ENCODE measurements at places on chromosomes 11 and 22.

GRCh38 chr11:87263264-87263838, 225.6 kb downstream of the TMEM135 start:
- DNase-seq: no peak

DNA sequence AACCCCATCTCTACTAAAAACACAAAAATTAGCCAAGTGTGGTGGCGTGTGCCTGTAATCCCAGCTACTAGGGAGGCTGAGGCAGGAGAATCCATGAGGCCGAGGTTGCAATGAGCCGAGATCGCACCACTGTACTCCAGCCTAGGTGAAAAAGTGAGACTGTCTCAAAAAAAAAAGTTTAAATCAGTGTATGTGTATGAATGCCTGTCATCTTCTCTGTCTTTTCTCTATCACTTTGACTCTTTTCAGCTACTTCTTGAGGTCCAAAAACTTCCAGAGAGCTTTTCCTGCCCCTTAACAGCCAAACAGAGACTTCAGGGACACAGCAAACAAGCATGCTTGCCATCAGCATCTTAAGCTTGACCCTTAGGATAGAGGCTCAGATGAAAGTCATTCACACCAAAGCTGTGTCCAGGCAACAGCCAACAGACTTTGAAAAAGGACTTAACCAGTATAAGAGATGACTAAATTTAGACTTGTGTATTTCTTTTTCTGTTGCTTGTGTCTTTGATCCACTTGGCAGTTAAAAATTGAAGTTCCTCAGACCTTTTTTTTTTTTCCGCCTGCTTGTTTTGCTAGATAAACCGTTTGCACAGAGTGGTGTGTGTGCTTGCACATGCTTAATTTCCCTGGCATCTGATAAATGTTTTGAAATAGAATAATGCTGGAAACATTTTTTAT, 151.9 kb downstream of the DBX1 start:
- no peak for DNase-seq

- no peak for DNase-seq
Observed at GRCh38 chr11:119320240-119320775, 3.4 kb upstream of the MCAM start.

- DNase-seq: no peak
Observed at GRCh38 chr11:20061776-20062175, 98.5 kb downstream of the DBX1 start.

DNA sequence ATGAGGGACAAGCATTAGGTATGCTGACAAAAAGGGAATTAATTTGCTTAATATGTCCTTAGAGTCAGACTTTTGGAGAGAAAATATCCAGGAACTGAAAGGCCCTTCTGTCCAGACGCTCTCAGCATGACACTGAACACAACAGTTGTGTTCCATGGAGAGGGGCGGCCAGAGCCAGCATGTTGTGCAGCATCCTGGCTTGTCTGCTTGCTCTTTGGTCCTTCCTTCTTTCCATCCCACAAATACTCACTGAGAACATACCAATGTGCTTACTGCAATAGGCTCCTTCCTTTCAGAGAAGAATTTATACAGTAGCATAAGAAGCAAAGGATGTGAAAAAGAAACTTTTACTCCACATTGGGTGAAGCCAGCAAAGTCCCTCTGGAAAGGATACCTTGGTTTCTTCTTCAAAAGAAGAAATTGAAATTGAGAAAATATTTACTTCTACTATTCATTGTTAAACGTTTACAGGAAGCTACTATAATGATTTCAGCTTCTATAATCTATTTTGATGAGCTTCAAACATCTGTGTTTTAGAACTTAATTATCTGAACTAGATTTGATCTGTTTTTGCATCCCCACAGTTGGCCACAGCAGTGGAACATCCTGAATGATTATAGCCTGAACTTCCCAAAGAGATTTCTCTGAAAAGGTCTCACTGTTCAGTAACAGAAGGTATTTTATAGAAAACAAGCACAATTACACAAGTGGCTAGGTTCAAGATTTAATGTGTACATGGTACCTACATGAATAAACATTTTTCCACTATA, 304.1 kb upstream of the PITPNB start:
- DNase-seq: no peak

- DNase-seq: peak; percentile 61
Observed at GRCh38 chr11:36149538-36150242, 139.5 kb downstream of the COMMD9 start.

GRCh38 chr22:23847991-23848864, 9.4 kb upstream of the DERL3 start:
- DNase-seq: no peak

- no peak for DNase-seq
Observed at GRCh38 chr11:10990160-10990559, 132.3 kb upstream of the ZBED5 start.

- DNase-seq: no peak
Observed at GRCh38 chr11:47593492-47593933, 698 bp downstream of the C1QTNF4 start.

GRCh38 chr11:106072804-106073203, 4.3 kb downstream of the KBTBD3 start:
- DNase-seq: no peak

- DNase-seq: no peak
Observed at GRCh38 chr11:60699936-60700335, 524 bp downstream of the MS4A8 start.

DNA sequence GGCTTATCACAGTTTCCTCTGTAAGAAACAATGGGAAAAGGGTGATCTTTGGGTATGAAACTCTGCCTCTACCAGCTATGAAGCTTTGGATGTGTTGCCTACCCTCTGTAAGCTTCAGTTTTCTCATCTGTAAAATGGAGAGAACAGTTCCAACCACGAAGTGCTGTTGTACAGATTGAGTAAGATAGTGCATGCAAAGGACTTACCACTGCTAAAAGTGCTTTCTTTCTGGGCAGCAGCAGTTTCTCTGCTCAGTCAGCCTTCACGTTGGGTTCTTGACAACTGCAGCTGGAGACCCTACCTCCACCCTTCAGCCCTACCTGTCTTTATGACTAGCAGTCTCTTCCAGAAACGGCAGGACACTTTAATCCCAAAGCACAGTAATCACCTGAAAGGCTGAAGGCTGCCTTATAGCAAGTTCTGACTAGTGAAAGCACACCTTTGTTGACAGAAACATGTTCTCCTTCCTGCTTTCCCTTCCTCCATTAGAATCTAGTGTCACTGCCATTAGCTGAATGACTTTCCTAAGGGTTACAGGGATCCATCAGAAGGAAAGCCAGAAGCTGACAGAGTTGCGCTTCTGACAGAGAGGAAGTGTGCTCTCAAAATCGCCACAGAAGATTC, 91.4 kb downstream of the RPL27A start:
- no peak for DNase-seq

GRCh38 chr11:43693731-43694130, 13.2 kb downstream of the HSD17B12 start:
- DNase-seq: no peak

GRCh38 chr11:44275241-44275640, 34.7 kb downstream of the ALX4 start:
- no peak for DNase-seq

DNA sequence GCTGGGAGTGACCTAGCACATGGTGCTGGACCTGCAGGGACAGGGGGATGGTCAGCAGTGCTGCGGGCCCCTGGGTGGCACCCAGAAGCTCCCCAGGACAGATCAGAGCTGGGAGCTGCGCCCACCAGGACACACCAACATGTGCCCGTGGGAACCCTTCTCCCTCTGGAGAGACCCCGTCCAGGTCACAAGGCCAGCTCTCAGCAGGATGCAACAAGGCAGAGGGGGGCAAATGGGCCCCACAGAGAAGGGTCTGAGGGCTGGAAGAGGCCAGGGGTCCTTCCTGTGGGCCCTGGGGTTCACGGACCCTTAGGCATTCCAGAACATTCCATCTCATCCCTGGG, 6.2 kb downstream of the DUSP8 start:
- DNase-seq: no peak

DNA sequence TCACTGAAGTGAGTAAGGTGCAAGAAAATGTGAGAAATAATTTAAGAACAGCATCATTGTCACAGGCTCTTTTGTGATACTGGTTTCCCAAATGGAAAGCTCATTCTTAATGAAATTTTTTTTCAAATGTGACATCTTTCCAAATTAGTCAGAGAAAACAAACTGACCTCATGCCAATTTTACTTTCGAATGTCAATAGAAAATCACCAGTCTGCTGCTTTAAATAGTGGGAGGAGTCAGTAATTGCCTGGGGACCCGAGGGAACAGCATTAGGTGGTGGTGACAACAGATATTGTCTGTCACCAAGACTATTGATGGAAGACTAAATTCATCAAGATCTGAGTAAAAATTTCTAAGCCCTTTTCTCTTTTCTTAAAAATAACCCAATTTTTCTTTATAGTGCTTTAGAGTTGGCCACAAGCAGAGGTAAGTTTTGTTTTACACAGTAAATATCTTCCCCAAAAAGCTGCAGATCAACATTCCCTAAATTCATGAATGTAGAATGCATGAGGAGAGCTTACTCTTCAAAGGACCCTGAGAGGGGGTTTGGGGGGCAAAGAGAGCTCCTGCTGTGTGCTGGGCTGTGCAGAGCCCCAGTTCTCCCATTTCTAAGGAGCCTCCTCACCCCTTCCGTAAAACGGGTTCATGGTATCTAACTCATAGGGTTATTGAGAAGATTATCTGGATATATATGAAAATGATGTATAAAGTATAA, 95.1 kb downstream of the PIWIL4 start:
- DNase-seq: no peak

- no peak for DNase-seq
Observed at GRCh38 chr11:75668451-75669297, at the start of gene MAP6. MAP6 (minus strand) TSS chr11:75669038; CDS start chr11:75668369, 669 bp downstream.

DNA sequence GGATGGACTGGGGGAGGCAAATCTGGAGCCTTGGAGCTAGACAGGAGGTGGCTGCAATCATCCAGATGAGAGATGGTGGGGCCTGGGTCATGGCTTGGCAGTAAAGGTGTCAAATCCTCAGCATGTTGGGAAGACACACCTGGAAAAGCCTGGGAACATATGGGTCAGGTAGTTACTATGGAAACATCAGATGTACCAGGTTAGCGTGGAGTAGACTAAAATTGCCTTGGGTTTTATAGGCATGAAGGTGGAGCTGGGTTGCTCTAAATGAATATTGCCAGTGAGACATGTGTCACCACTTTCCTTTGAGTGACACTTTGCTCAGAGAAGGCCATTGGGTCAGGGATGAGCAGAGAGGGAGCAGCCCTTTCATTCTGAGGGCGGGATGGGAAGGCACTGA, 473.7 kb downstream of the TBC1D22A start:
- no peak for DNase-seq

DNA sequence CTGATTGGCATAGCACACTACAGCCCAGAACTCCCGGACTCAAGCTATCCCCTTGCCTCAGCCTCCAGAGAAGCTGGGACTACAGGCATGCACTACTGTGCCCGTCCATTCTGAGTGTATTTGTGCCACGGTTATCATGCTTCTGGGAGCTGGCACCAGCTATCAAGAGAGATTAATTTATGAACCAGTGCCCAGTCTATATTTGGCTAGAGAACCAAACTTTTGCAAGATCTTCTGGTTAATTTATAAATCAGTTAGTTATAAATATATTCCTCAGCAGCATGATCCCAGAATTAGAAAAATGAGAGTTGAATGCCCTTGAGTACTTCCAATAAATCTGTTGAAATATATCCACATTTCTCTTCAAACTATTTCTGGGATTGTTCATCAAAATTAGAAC, 67.5 kb upstream of the OR5AN1 start:
- DNase-seq: no peak

DNA sequence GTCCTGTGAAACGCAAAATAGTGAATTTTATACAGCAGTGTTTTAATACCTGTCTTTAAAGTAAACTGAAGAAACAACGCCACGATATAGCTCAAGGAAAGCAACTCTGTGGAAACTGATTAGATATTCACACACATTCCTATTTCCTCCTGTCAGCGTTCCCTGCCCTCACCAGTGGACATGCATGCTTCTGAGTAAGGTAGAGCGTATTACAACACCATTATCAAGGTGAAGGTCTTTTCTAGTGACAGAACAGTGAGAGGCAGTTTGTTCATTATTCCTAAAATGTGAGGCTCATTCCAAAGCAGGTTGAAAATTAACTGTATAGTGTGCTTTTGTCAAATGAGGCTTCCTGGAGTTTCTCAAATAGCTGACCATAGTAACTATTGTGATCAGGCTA, 153.1 kb downstream of the DDX10 start:
- DNase-seq: no peak

GRCh38 chr22:49959782-49960158, 802 bp upstream of the PIM3 start:
- DNase-seq: no peak

DNA sequence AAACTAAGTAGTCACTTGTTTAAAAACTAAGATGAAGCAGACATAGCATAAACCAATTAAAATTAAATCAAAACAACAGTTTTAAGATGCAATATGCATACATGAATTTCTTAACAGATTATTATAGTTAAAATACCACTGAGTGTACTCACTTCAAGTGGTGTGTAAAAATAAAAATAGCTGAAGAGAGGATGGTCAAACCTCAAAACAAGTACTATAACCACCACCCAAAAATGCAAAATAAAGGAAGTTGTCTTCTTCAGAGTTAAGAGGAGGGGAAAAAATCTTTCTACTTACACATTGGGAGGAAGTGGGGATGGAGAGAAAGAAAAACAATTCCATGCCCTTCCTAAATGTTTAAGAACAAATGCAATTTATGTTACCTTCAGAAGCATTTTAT, 31.9 kb downstream of the RRAS2 start:
- DNase-seq: no peak

DNA sequence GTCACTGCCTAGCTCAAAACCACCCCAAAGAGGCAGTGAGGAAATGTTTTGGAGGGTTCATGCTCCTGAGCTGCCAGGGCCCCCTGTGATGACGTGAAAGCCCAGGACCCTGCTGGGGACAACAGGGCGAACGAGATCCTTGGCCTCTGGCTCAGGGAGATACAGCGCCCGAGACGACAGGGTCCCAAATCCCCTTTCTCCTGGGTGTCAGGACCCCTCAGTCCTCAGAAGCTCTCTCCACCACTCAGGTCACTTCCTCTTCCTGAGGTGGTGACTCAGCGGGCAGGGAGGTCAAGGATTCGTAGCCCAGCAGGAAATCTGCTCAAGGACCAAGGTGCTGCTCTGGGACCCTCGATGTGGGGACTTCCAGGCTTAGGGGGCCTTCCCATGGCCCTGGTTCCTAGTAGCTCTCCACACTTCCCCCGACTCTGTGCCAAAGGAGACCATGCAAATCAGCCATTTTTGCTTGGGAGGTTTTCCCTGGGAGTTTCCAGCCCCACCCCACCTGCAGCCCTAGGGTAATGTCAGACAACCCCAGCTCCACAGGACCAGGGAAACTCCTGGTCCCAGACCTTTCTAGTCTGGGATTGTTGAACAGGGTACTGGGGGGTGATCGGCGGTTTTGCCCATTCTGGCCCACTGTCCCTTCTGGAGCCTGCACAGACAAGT, 12.8 kb downstream of the BCL9L start:
- no peak for DNase-seq

- no peak for DNase-seq
Observed at GRCh38 chr11:13880634-13881033, 81.9 kb upstream of the SPON1 start.

- no peak for DNase-seq
Observed at GRCh38 chr22:39654131-39654926, 83.8 kb downstream of the CACNA1I start.

DNA sequence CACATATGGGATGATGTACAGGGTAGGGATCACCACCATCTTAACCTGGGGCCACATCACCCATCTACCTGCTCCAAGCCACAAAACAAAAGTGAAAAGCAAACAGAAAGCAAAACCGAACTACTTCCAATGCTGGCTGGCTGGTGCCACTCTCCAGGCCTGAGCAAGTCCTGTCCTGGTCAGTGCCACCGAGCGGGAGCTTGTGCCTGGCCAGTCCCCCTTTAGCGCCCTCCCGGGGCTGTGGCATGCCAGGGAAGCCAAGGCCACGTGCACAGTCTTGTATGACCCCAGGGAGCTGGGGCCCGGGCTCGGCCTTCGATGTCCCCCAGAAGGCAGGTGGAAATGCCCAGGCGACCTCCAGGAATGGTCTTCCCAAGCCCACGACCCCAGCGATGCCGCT, 17.9 kb upstream of the NAP1L4 start:
- DNase-seq: no peak
